CD4-positive, alpha-beta T cell treated with Interleukin-4 for 4 hours (primary cell): ENCODE measurements at places on chromosomes 11 and 22.

DNA sequence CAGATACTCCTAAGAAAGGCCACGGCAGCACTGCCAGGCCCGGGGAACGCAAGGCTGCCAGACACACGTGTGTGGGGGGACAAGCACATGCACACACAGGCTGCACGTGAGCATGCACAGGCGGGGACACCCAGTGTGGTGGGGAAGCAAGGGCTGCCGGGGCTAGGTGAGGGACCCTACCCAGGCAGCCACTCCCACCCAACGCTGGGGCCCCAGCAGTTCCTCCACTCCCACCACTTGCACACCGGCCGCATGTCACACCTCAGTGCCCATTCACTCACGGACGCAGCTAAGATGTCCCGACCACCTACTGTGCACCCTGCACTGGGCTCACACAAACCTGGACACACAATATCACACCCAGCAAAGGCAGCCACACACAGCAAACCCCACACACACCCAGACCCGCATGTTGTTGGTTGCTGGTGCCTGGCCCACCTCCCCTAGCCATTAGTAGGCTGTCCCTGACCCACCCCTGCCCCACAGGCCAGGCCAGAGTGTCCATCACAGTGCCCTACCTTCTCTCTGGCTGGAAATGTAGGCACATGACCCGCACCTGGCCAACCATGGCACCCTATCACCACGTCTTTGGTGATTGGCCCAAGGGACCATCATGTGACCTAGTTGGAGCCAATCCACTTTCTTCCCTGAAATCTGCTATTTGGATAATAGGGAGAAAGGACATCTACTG lies 8.8 kb downstream of the SSTR3 start:
- DNase-seq = no peak

DNA sequence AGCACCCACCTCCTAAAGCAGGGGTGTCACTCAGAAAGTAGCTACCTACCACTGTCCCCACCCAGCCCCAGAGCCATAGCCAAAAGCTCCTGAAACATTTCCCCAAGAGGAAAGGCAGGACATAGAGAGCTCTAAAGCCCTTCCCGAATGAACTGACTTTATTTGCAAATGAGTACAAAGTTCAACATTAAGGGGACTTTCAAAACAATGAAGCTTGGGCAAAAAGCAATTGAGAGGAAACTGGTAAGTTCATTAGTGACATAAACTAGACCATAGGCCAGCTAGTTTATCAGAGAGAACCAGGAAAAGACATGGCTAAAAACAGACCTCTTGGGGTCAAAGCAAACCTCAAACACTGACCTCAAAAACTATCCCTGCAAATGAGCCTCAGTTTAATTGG lies 72.7 kb downstream of the IGLL5 start:
- DNase-seq = no peak

DNA sequence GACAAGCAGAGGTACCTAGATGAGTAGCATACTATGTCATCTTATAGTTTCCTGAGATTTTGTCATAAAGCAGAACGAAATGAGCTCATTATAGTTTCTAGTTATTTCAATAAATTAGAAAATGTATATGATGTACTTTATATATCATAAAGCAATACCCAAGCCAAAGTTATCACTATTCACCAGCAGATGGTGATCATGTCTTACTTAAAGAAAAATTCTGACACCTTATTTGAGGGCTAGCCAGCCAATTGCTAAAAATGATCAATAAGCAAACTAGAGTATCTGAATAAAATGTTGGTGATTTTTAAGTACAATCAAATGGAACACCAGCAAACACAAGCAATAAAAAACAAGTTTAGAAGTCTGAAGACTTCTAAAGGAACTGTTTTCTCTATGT lies 44.1 kb downstream of the RSF1 start:
- peak; percentile 30 for DNase-seq

GRCh38 chr11:3085052-3085451 lies 27.8 kb upstream of the CARS1 start:
- DNase-seq = no peak

DNA sequence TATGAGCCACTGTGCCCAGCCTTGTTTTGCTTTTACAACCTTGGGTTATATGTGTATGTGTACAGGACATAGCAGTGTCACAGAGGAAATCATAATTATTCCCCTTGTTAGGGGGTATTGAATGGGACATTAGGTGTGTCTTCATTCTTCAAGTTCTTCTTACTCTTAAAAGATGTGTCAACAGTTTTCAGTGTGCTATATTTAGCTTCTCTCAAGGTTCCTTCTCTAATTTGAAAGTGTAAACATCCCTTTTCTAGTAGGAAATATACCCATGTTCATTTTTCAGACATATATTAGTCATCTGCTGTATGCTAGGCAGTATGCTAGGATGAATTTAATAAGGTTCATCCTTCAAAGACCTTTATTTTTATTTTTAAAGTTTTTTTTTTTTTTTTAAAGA lies 17.1 kb downstream of the PCF11 start:
- no peak for DNase-seq

DNA sequence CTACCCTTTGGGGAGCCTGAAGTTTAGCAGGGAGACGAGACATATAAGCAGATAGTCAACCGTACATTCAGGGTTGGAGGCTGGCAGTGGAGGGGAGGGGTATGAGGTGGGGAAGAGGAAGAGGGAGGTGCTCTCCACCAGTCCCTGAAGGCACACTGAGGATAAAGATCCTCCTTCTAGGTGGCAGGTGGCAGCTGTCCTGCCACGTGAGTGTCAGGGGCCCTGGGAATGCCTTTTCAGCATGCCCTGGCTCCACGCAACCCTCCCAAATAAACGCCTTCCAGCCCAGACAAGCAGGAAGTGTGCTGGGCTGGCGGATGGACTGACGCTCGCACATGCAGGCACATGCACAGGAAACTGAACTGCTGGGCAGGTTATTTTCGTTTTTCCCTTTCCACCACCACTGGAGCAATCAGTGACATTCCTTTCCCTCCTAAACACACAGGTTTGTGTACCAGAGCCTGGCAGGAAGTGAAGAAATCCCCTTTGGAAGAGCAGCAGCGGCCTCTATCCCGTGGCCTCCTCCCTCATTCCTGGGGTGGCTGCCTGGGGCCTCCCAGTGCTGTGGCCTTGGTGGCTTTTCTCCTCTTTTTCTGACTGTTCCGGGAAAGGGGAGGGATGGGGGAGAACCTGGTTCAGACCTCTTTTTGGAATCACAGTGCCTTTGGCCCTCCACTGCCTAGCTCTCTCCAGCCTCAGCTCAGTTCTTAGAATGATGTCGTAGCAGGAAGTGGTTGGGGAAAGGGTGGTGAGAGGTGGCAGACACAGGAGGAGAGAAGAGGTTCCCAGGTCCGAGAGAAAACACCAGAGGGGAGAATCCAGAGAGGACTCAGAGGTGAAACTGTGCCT lies 157.0 kb upstream of the TIMP3 start:
- peak; percentile 19 for DNase-seq

- DNase-seq = peak; percentile 73
These were observed 15.5 kb upstream of the UPK3A start for GRCh38 chr22:45268958-45269844.

DNA sequence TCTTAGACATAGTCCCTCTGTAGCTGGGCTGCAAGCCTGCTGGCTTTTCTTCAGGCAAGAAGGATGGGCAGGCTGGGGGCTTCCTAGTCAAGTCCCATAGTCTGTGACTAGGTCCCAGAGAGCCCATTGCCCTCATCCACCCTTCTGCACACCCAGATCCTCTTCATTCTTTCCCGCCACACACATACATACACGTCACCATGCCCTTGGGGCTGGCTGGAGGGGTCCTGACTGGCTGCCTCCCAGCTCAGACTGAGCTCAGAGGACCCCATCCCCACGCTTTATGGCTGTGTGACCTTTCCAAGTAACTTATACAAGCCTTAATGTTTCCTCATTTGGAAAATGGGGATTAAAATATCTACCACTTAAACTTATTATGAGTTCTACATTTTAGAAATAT lies 13.5 kb upstream of the PPFIBP2 start:
- no peak for DNase-seq
